NCI-H345 (cell line): ENCODE measurements at places on chromosomes 6 and 20.

- DNase-seq: no peak
These were observed 366.0 kb downstream of the LAMA2 start for GRCh38 chr6:129248946-129249345.

- DNase-seq: peak; percentile 57
These were observed 50.5 kb upstream of the ASIP start for GRCh38 chr20:34190679-34191090.

DNA sequence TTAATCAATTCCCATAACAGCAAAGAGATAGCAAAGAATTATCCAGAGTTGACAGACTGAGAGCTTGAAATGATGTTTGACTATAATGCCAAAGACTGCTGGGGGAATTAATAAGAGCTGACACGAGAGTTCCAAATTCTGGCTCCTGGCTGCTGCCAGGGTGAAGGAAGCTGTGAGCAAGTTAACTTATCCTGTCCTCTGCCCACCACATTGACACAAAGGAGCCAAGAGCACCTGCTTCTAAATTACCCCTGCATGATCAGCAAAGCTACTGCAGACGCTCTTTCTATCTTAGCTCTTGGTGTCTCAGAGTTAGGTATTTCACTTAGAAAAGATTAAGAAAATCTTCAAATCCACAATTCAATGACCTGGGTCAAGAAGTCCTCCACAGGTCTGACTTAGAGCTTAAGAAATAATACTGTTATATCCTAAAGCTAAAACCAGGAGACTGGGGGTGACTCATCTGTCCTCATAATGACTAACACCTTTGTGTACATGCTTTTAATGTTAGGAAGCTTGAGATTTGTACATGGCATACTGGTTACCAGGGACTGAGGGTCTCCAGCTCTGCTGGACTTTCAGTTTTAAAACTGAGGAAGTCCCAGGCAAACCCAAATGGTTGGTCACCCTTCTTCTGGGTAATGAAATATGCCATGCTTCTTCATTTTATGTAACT lies 13.2 kb upstream of the FRK start:
- DNase-seq: no peak

DNA sequence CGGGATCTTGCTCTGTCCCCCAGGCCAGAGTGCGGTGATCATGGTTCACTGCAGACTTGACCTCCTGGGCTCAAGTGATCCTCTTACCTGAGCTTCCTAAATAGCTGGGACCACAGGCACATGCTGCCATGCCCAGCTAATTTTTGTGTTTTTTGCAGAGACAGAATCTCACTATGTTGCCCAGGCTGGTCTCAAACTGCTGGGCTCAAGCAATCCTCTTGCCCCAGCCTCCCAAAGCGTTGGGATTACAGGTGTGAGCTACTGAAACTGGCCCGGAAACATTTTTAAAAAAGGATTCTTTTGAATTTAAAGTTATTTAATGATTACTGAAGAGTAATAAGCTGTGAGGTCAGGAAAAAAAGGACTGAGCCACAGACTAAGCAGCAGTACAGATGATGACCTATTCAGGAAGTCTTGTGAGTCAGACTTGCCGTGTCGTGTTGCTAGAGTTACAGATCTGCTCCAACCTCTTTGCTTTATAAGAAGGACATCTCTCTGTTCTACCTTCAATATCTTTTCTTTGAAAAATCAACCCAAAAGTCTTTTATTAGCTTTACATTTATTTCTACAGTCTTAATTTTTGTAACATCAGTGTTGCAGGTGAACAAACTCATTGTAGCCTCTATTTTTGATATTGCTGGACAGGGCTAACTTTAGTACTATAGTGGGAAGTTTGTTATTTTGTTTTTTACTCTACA lies 108.7 kb downstream of the NCOA3 start:
- no peak for DNase-seq

- DNase-seq: no peak
These were observed 114.4 kb downstream of the MTHFD1L start for GRCh38 chr6:150979826-150980350.

GRCh38 chr6:100261486-100261885 lies 203.2 kb downstream of the SIM1 start:
- DNase-seq: no peak

- DNase-seq: no peak
These were observed 264.5 kb downstream of the CDH4 start for GRCh38 chr20:61516346-61517208.

DNA sequence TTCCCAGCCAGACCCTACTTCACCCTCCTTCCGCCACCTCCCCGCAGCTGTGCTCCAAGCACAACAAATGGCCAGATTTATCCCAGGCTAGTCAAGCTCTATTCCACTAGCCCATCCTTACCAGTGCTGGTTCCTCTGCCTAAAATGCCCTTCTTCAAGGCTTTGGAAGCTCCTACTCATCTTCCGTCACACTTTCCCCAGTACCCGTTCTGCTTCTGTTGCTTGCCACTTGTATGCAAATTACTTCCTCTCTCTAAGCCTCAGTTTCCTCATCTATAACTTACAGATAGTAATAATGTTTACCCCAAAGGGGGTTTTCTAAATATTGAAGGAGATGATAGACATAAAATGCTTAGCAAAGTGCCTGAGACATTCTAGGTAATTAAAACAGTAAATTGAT lies 193.1 kb downstream of the MAFB start:
- no peak for DNase-seq

DNA sequence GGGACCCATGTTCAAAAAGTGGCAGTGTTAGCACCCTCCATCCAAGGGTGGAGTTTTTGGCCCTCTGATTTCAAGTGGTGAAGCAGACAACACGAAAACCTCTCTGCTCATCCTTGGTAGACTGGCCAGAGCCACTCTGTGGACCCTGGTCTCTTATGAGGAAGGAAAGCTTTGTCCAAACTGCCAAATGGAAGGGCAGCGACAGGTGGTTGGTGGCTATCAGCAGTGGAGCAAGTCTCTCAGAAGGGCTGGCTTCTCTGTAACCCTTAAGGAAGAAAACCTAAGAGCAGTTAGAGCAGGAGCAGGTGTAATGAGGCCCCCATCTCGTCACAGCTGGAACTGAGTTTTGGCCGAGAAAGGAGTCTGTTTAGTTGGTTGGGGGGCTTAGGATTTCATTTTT lies 155.8 kb downstream of the SLC16A10 start:
- no peak for DNase-seq

DNA sequence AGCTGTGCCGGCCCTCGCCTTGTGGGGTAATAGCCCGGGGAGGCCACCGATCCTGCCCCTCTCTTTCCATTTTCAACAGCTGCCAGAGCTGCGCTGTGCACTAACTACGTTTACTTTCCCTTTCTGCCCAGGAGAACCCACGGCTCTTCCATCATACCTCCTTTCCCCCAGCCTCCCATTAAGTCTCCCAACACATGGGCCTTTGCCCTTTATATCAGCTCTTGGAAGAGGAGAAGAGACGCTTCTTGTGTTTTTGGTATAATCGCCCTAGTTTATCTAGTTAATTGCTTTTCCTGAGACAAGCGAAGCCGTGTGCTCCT lies 637 bp downstream of the UBR2 start:
- DNase-seq: no peak

DNA sequence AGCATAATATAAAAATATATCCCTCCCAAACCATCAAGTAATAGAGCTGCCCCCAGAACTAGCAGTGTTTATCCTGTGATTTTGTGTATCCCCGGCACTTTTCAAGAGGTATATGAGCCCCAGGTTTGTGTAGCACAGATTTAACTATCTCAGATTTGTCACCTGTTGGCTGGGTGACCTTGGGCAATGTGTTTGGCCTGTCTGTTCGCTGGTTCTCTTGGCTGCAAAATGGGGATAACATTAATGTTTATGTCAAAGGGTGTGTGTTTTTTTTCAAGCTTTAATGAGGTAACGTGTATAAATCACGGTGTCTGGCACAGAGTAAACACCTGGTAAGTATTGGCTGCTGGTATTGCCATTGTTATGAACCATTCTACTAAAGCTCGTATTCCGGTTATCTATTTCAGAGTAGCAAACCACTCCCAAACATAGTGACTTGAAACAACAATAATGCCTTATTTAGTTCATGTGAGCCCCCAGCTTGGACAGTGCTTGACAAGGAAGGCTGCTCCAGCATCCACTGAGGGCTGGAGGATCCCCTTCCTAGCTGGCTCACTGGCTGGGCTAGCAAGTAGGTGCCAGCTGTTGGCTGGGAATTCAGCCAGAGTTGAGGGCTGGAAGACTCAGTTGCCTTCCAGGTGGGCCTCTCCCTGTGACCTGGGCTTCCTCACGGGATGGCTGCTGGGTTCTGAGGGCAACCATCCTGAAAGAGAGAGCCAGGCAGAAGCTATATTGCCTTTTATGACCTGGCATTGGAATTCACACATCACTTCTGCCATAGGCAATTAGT lies 36.2 kb downstream of the PDRG1 start:
- no peak for DNase-seq

DNA sequence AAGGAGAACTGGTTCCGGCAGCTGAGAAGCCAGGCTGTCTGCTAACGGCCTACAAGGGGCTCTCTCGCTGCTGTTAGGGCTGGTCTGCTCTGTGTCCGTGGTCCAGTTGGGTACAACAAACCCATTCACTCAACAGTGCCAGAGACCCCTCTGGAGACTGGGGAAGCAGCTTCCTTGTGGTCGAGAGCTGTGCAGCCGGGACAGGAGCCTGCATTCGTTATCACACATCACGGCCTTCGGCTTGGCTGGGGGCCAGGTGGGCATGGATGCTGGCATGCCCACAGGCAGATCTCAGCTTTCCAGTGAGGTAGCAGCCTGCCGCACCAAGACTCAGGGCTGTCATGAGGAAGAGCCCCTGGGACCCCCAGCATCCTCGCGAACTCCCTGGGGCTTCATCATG lies 124.7 kb downstream of the PREX1 start:
- DNase-seq: peak; percentile 23

DNA sequence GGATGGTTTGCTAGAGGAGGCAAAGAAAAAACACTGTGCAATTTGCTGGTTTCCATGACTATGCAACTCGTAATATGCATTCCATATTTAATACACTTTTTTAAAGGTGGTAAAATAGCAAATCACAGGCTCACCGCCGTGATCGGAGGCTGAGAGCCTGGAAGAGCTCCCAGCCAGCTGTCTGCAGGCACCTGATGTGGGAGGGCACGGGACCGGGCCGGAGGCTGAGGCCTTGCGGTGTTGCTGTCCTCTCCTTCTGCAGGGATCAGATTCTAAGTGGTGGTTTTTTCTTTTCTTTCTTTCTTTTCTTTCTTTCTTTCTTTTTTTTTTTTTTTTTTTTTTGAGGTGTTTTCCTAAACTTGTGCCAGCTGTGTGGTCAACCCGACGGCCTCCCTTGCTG lies 282.3 kb downstream of the CDH4 start:
- DNase-seq: no peak

GRCh38 chr20:20524756-20525155 lies 156.9 kb downstream of the INSM1 start:
- DNase-seq: no peak

DNA sequence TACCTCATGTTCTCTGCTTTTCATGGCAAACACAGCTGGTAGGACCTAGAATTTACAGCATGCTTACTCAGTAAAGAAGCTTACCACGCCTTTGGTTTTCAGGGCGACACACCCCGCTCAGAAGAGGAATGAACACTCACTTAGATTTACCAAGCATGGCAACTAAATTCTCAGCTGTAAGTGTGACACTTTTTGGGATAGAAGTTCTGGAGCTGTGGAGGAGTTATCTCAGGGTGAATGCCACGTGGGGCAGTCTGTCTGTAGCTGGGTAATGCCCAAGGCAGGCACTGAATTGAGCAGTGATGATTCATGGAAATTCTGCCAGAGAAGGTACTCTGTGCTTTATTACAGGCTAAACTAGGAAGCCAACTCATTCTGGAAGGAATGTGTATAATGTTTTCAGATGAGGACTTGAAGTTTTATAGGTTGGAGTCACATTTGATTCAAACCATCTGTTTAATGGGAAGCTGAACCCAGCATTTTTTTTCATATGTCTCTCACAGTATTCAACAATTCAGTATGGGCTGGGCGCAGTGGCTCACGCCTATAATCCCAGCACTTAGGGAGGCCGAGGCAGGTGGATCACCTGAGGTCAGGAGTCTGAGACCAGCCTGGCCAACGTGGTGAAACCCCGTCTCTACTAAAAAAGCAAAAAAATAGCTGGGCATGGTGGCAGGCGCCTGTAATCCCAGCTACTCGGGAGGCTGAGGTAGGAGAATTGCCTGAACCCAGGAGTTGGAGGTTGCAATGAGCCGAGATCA lies 3.5 kb upstream of the PRIM2 start:
- DNase-seq: no peak

DNA sequence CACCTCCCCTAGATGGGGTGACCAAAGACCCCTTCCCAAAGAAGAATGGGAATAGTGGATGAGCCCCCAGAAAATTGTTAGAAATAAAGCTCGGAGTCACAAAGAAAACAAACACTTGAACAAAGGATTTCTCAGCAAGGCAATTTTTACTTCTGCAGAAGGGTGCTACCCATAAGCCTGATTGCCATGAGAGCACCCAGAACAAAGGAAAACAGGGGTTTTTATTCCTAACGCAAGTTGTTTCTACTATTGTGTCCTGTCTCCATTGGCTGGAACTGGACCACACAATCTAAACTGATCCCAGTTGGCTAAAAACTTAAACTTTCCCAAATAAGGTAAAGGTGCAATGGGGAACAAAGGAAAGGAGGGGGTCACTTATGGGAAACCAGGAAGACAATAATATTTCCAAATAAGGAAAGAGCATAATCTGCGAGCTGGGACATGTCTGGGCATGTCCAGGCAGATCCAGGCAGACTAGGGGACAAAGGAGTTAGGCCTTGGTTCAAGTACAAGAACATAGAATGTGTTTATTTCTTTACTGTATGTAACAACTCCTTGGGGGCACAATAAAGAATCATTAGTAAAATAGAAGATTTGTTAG lies 20.0 kb downstream of the HLA-B start:
- DNase-seq: no peak

- DNase-seq: no peak
These were observed 8.1 kb downstream of the NEDD9 start for GRCh38 chr6:11224252-11224965.

DNA sequence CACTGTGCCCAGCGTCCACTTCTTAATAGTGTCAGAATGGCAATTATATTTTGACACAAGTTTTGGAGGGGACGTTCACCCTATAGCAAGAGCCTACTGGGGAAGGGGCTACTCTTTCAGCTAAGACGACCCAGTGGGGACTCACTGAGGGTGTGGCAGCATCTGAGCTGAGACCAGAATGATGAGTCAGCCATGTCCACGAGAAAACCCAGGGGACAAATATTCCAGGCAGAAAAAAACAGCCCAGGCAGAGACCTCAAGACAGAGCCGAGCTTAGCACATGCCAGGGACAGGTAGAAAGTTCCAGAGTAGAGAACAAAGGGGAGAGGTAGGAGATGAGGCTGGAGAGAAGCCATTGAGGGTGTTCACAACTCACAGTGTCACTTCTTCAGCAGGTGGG lies 11.2 kb downstream of the CNBD2 start:
- DNase-seq: no peak

DNA sequence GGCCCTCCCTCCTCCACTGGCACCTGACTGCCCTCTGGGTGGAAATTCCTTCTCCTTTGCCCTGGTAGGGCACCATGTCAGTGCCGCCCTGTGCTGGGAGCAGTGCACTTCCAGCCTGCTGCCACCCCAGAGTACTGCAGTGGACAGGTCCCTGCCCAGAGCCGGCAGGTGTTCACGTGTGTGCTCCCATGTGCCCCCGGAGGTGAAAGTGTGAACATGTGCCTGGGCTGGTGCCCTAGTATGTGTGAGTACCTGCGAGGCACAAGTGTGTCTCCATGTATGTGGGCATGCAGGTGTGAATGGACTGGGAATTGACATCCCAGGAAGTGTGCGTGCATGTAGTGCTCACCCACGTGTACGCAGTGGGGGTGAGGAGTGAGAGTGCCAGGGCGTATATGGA lies 29.4 kb downstream of the SDCBP2 start:
- peak; percentile 36 for DNase-seq

GRCh38 chr6:111784433-111784832 lies 88.8 kb downstream of the FYN start:
- no peak for DNase-seq
